Midbrain (tissue), 1 donor: ENCODE measurements at places on chromosomes 13 and 19.

GRCh38 chr19:6489278-6490061, 7.9 kb upstream of the DENND1C start:
- DNase-seq, result no peak

DNA sequence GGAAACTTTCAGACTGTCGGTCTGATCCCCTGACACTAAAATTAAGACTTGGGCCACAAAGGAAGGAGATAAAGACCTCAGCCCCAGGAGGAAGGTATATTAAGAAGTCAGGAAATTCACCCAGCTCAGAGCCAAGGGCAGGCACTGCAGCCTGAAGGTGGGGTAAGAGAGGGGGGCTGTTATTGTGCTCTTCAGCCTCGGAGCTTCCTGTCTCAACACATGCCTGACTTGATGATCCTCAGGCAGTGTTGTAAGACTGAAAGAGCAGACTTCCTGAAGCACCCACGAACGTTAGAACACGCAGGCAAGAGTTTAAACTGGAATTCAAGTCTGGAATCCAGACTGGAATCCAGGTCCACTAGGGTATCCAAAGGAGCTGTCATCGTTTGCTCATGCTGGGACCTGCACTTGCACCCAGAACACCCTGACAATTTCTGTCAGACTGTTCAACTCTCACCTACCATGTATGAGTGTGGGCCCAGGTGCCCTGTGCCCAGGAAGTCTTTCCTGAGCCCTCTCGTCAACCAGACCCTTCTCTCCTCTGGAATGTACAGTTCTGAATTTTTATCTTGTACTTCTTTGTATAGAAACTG, 10.7 kb upstream of the FLT1 start:
- DNase-seq, result no peak

GRCh38 chr19:46925548-46925950, 64.8 kb downstream of the ARHGAP35 start:
- DNase-seq, result no peak

- DNase-seq, result no peak
Observed at GRCh38 chr13:98568918-98569317, 8.0 kb downstream of the STK24 start.

DNA sequence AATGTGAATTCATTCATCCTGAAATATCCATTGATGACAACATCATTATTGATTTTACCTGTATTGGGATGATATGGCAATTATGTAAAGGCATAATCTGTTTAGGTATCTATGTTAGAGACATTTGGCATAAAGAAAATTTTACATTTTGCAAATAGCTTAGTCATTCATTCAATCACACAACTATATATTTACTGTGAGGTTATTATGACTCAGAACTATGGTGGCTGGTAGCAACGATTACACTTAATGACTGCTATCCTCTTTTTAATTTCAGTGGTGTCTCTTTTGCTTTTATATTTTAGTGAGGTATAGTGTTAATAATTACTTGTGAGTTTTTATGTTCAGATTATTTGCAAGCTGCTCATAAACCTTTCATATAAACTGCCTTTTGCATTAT, 955.9 kb downstream of the SLITRK6 start:
- no peak for DNase-seq

- DNase-seq, result no peak
Observed at GRCh38 chr19:912181-913079, 589 bp downstream of the R3HDM4 start.
